ENCODE measurements at places on chromosomes 11 and 22. TPM values are rescaled to one million over a fixed set of nuclear protein-coding genes. Genes with fewer than 3 reads are reported as not detected.
A peak's percentile ranks its signal among the peaks of the same experiment; 100 is the strongest.

- DNase-seq = peak; percentile 25
Measured at GRCh38 chr22:20750461-20751184, 23.3 kb upstream of the SERPIND1 start.

DNA sequence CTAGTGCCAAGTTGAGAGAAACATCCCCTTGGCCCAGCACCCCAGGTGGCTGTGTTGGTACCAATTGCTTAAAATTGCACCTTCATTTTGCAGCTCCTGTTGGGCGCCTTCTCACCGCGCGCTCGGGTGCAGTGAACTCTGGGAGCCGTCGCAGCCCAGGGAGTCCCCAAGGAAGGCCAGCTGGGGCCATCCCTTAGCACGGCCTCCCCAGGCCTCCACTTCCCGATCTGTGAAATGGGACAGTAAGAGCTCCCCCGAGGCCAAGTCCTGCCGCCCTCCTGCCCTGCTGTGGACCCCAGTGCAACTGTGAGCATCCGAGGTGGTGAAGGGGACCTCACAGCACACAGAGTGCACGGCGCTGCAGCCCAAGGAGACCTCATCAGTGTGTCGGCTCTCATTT lies 1234.1 kb downstream of the BRD1 start:
- DNase-seq = no peak

DNA sequence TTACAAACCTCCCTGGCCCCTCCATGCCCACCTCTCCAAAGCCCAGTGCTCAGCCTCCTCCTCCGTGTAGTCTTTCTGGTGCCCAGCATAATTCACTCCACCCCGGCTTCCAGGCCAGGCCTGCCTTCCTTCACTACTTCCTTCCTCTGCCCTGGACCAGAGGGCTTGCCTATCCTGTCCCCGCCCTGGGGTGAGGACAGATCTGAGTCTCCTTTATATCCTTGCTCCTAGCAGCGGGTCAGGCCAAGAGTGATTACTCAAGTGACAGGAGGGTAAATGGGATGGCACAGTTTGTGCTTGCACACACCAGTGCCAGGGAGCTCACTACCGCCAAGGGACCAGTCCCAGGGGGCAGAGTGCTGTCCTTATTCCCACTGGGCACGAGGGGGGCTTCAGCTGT lies 48.0 kb downstream of the SCUBE1 start:
- no peak for DNase-seq

- peak; percentile 41 for DNase-seq
Measured at GRCh38 chr11:122863704-122864326, 18.7 kb upstream of the JHY start.

DNA sequence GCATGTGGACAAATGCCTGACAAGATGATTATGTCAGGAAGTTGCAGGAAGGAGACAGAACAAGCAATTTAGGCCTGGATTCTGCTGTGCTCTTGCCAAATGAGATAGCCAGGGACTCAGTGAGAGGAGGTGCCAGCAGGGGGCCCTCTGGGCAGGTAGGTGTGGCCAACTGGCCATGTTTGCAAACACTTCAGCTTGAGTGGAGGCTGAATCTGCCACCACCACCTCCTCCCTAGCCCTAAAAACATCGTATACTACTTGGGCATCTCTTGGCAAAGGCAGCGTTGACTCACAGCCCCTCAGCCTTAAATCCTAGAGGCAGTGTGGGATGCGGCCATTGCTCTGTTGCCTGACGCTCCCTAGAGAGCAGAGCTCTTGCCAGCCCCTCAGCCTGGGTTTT lies 95.1 kb upstream of the PLET1 start:
- DNase-seq = no peak

DNA sequence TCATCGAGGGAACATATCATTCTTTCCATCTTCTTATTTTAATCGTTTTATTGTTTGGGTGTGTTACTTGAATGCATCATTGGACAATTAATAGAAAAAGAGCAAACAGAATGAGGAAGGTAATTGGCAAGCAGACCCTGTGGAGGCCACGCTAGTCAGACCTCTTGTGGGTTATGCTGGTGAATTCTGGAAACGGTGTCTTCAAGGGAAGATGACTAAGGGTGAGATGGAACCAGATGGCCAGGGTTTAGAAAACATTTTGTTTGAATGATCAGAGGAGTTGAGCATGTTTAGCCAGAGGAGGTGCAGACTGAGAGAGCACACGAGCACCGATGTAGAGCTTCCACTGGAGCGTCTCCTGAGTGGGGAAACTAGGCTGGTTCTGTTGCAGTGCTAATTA lies 8.5 kb downstream of the ST14 start:
- no peak for DNase-seq

- no peak for DNase-seq
Measured at GRCh38 chr22:16915701-16916100, 90.5 kb upstream of the XKR3 start.

DNA sequence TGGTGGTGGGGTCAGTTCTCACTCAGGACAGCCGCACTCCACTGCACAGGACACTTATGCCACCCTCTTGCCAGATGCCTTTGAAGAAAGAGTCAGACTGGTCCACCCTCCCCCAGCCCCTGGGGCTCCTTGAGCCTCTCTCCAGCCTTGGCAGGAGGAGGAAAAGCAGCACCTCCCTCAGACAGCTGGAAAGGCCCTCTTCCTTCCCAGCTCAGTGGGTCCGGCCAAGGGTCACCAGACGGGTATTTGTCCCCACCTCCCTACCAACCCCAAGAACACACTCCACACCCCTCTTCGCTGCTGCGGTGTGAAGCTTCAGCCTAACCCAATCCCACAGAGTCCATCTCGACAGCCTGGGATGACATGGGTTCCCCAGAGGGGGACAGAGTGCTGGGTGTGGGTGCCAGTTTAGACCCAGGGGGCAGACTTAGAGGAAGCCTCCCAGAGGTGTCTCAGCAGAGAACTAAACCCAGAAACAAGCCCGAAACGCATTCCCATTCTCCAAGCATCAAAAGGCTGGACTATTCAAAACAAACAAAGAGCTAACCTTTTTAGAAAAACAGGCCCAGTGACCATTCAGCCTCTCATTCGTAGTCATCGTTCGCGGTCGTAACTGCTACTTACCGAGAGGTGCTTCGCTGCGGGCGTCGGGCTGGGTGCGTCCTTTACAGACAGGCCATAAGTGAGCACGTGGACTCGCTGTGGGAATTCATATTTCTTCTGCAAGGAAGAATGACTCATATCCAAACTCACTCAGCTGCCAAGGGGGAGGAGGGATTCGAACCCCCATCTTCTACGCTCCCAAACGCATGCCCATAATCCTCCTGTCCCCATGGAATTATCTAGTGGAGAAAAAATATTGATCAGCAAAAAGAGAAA lies 57.5 kb upstream of the ANO1 start:
- no peak for DNase-seq

- no peak for DNase-seq
Measured at GRCh38 chr11:35529971-35530495, 4.6 kb upstream of the PAMR1 start.

GRCh38 chr22:19406281-19406811 lies 25.2 kb downstream of the HIRA start:
- DNase-seq = no peak

DNA sequence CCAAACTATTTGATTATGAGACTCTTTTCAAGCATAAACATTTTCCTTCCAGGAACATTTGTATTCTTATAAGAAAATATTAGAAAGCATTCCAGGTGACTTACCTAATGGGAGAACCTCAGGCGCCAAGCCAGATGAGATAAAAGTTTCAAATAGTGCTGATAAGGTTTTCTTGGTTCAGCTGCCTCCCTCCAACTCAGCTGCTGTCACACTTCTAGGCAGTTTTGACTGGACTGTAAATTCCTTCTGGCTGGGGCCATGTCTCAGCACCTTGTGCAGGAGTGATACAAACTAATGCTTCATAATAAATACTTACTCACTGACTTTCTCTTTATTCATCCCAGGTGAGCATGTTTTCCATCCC lies 131.1 kb downstream of the MED15 start:
- DNase-seq = peak; percentile 22

DNA sequence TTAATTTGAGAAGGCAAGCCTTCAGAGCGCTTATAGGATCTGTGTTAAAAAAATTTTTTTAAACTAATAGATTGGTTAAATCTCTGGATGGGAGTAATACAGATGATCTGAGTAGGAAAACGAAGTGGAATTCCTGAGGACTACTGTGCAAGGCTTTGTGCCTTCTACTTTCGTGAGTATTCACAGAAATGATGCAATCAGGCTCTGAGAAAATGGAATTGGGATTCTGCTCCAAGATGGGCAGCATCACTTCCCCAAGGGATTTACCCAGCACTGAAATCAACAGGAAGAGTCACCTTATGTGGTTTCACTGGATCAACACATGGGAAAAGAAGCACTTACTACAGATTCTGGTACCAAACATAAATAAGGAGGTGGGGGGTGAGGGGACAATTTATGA lies 12.5 kb downstream of the KMT5B start:
- DNase-seq = no peak

DNA sequence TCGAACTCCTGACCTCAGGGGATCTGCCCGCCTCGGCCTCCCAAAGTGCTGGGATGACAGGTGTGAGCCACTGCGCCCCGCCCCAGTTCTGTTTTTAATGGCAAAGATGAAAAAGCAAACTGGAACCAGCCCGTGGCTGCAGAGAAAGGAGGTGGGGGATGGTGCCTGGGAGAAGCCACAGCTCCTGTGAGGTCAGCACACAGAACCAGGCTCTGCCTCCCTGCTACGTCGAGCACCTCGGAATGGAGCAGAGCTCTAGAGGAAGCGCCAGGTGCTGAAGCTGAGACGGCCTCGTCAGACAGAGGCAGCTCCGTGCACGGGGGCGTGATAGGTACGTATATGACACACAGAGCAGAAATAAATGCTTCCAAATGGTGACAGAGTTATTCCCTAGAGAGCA lies 8.5 kb downstream of the DRD4 start:
- DNase-seq = no peak

DNA sequence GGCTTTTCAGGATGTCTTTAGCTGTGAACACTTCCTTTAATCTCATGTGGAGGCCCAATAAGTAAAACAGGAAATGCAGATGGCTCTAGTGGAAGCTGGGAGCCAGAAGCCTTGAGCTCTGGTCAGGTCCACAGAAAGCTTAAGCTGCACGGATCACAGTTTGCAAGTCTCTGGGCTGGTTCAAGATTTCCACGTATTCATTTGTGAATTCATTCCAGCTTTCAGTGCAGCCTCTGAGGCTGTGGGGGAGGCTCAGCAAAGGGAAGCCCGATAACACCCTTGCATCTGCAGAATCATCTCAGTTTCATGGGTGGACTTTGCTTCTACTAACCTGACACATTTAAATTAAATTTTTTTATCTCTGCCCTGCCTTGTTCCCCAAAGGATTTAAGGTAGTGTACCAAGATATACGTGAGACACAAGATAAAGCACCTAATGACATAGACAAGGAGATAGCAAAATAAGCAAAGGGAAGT lies 65.6 kb downstream of the ISX start:
- DNase-seq = peak; percentile 61

DNA sequence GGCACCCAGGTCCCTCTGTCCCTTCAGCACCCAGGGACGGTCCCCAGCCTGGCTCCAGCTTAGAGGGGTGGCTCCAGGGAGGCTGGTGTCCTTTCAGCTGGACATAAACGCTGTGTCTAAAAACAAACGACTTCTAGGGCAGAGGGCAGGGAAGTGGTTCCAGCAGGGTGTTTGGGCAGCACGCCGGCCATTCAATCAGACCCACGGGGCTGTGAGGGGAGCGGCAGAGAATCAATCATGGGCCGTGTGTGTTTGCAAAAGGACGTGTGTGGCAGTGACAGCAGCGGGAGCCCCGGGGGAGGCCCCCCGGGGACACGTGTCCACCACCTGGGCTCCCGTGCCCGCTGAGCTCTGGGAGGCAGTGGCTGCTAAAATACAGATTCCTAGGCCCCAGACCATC lies 127.7 kb downstream of the MN1 start:
- DNase-seq = no peak

GRCh38 chr11:73225001-73225686 lies 7.1 kb downstream of the P2RY2 start:
- DNase-seq = no peak

DNA sequence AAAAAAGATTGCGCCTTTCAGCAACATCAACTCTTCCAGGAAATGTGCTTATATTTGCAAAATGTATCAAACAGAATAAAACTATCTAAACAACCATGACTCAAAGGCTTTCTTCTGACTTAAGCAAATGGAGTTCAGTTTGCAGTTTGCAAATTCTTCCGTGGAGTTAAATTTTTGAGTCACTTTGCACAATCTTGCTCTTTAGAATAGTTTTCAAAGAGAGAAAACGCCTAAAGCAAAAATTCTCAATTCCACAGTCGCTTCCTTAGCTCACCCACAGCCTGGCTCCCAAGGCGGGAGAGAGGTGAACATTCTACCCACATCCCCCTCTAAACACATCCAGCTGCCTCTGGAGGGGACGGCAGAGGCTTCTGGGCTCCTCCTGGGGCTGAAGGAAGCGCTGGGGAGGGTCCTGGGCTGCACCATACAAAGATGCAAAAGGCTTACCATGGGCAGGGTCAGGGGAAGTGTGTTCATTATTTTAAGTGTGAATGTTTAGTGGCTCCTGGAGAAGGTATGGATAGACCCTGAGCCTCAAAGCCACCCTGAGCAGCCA lies 1487.3 kb downstream of the TBC1D22A start:
- DNase-seq = no peak

- DNase-seq = no peak
Measured at GRCh38 chr11:33317662-33318061, 60.5 kb downstream of the HIPK3 start.

GRCh38 chr11:123570939-123571580 lies 83.4 kb downstream of the SCN3B start:
- no peak for DNase-seq

DNA sequence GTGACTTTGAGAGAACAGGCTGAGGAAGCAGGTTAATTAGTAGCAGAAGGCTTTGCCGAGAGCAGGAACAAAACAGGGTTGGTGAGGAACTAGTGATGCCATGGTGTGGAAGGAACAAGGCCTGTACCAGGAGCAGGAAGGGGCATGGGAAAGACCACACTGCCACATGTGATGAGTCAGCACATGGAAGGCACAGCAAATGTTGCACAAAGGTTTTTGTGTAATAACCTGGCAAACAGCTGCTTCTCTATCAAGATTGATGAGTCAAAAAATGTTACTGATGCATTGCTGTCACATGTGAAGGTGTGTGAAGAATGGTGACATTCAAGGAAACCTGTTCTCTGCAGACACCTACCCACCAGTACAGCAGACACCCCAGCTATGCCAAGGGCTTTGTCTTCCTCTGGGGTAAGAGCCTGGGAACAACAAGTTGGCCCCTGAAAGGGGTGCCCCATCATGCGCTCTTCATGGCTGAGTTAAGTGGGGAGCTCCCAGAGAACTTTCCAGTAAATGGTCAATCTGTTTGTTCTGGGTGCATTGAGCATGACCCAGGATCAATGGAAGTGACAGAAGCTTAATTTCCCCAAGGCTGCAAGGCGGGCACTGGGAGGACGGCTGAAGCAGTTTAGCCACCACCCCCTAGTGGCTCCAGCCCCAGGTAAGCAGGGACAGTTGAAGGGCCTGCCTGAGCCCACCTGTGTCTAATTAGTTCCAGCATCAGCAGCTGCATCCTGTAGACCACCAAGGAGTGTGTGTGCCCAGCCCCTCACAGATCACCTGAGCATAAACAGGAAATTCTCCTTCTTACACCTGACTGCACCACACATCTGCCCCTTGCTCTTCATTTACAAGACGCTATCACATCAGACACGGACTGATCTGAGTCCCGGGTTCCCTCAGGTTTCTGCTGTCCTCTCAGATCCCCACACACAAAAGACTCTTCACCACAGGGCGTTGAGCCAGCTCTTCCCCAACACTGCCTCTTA lies 47.6 kb downstream of the GGTLC2 start:
- no peak for DNase-seq

MPPED2 gene
- not detected for polyA plus RNA-seq

OR6T1 gene
- polyA plus RNA-seq = not detected

SRSF8 gene
- polyA plus RNA-seq = 33.2 TPM

NUP160 gene
- 15.1 TPM for polyA plus RNA-seq

TPBGL gene
- not detected for polyA plus RNA-seq

MISFA gene
- polyA plus RNA-seq = 0.60 TPM

SEC14L2 gene
- polyA plus RNA-seq = 49.4 TPM

Measured in small intestine (tissue), 16 donors.